ENCODE measurements at places on chromosomes 12 and 14.

DNA sequence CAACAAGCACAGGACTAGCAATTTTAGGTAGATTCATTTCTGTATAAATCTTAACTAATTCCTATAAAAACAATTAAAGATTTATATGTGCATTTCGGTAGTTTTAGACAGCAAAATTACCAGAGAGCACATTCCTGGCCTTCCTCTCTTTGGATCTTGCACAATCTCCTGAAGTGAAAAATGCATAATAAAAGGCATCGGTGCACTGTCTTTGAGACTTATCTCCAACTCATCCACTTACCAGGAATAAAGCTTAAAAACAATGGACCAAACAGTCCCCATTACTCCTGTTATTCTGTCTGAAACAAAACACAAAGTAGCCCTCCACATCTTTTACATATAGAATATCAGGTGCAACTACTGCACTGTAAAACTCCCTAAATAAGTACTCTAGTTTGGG is 69.3 kb downstream of the HECTD1 start:
- no peak for DNase-seq

DNA sequence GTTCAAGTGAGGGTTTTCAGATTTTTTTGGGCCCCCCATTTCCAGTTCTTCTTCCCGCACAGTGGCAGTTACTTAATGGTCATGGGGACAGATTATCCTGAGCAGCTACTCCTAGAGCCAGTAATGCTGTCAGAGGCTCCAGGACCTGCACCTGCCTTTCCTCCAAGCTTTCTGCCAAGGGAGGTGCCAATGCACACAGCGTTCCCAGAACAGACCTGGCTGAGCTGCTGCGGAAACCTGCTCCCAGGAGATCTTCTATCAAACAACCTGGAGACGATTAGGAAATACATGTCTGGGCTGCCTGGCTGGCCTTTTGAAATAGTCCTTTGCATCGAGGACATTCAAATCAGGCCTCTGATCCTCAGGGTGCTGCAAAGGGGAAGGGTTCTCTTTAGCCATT is 120.9 kb downstream of the SLC8A3 start:
- no peak for DNase-seq

DNA sequence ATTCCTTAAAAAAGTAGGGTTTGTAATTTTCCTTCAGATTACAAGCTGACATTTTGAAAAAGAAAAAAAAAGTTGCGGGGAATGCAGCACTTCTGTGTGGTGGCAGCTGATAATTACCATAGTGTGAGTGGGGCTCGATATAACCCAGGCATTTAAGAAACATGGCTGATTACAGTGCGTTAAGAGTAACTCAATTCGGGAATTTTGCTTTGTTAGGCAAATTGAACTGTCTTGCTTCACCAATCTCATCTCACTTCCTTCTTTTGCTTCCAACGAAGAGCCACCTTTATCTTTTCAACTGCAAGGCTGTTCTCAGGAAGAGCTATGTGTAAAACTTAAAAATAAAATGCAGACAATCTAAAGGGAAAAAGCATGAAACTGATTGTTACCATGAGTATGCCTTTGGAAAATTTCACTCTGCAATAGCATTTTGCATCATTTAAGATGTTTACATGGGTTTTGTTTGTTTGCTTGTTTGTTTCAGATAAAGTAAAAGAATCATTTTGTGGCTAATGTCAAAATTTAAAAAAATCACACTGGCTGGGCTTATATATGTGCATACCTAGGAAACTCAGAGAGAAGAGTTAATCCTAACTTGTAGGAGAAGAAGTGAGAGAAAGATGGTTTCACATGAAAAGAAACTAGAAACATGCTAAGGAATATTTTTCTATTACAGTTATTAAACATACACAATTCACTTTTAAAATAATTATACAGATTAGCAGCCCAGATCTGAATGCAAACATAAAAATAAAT is 295.9 kb upstream of the ATP2B1 start:
- no peak for DNase-seq

DNA sequence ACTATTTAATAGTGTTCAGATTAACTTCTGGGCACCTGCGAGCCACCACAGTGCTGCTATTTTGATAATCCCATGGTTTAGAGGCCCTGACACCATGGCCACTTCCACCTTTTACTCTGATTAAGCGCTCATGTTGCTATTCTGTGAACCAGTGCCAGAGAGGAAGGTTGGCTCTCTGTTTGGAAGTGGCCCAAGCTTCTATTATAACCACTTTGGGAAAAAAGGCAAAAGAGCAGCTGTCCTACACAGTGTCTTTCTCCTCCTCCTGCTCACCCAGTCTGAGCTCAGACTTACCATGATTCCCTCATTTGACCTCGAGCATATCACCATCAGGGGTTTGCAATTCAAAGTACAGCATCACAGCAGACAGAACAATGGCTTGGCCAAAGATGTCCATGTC is 23.3 kb downstream of the DYRK2 start:
- no peak for DNase-seq

DNA sequence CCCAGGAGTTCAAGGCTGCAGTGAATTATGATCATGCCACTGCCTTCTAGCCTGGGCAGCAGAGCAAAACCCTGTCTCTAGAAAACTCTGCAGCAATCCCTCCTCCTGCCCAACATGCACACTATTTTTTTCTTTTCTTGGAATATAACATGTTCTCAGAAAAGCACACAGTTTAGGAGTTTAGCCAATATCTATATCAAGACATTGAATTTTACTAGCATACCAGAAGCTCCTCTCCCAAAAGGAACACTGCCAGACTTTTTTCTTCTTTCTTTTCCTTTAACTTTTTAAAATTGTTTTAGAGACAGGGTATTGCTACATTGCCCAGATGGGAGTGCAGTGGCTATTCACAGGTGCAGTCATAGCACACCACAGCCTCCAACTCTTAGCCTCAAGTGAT is 107.1 kb upstream of the AEBP2 start:
- DNase-seq: no peak

All from stimulated activated CD8-positive, alpha-beta memory T cell treated with anti-CD3 and anti-CD28 coated beads, Interleukin-15, amount 100 ng/mL, for 4 hours (primary cell).